ENCODE measurements at places on chromosomes 3 and 15.
A peak's percentile ranks its signal among the peaks of the same experiment; 100 is the strongest.

- no peak for DNase-seq
Measured at GRCh38 chr3:127161236-127161635, 31.7 kb upstream of the PRR23E start.

- no peak for DNase-seq
Measured at GRCh38 chr3:9406856-9407626, 9.6 kb downstream of the SETD5 start.

- peak; percentile 53 for DNase-seq
Measured at GRCh38 chr15:65056868-65057548, 10.8 kb downstream of the RASL12 start.

DNA sequence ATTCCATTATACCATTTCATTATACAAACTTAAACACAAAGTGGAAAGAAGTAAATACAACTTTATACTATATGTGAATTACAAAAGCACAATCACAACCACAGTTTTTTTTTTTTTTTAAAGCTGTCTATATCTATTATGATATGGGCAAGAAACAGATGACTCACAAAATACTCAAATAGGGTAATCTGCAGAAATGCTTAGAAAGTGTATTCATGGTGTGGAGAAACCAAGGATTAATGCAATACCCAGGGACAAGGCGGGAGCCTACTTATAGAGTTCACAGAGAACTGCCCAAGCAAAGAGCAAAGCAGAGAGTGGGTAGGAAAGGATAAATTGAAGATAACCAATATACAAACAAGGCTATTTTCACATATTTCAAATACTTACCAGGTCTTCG lies 332.0 kb downstream of the FHIT start:
- no peak for DNase-seq

- DNase-seq: no peak
Measured at GRCh38 chr3:15064299-15064834, 748 bp downstream of the MRPS25 start.

DNA sequence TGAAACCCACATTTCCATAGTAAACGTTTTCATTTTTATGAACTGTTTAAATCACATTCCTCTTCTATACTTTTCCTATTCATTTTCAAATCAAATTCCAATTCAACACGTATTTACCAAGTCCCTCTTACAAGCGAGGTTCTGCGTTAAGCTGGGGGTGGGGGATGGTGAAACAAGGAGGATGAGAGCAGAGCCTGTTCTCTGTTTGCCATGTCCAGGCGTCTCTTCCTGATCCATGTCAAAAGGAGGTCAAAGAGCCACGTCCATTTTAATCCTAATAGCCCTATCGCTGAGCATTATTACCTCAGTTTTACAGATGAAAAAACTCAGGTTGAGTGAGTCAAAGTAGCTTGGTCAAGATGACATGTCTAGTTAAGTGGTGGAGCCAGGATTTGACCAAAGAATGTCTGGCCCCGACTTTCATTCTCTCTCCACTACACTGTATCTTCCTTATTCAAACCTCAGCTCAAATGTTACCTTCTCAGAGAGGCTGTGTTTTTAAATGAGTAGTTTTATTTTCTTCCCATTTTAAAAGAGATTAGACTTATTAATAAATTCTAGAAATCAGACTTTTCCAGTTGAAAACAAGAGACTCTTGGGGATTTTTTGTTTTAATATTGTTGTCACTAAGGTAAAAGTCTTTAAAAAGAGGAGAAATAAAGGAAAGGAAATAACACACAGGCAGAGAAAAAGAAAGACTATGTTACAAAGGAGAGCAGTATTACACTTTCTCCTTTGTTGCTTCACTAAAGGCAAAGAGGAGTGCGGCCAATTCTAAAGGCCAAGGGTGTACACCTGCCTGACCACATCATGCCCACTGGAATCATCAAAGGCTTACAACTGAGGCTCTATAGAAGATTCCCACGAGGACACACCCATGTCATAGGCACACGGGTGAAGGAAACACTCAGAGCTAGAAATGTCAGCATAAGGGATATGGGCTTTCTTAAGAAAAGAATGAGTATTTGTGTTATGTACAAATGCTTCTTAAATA lies 42.4 kb downstream of the MYO5A start:
- no peak for DNase-seq

DNA sequence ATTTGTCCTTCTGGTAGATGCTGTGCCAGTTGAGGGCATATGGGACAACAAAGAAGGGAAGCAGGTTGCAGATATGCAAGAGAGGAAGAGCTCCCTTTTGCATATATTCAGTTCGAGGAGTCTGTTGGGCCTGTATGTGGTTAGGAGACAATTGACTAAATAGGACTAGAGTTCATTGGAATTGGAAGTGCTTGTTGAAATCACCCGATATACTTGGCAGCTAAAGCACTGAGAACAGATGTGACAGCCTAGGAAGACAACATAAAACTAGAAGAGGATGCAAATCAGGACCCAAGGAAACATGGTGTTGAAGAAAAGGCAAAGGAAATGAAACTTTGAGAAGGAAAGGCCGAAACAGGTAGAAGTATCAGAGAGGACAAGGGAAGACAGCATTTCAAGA lies 215.2 kb upstream of the P2RY1 start:
- no peak for DNase-seq

- DNase-seq: peak; percentile 94
Measured at GRCh38 chr15:65869126-65869953, at the start of gene RAB11A. Gene RAB11A, plus strand, starts transcription at chr15:65869491. Its CDS starts 95 bp downstream, at chr15:65869586.

DNA sequence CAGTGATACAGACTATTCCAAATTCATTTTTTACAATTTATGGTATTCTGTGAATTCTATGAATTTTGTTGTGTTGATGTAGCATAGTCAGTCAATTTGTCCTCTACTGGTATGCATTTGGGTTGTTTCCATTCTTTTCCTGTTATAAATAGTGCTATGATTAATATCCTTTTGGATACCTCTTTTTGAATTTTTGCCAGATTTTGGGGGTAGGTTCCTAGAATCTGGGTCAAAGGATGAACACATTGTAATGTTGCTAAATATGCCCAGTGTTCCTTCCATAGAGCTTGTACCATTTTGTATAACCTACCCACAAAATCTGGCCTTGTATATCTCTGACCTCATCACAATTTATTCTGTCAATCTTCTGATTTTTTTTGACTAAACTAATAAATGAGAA lies 44.4 kb upstream of the C3orf38 start:
- no peak for DNase-seq

DNA sequence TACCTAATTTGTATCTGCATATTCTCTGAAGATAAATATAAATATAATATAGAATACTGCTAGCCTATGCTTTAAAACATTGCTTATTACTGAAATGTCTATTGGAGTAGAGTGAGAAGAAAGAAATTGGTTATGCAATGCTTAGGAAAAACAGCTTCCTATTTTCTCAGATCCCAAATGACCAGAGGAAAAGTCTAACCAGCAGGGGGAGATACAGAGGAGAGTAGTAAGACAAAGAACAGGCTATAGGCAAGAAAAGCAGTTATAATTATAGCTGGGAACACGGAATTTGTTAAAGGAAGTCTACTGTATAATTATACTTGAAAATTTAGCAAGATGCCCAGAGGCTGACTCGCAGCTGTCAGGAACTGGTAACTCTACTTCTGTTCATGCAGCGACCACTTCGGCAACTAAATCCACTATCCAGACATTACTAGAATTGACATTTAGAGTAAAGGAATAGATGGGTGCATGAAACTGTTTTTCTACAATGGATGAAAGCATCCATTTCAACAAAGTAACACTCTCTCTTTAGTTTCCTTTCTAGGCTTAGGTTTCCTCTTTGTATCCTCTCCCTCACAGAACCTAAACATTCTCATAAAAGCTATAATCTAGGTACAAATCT lies 97.2 kb downstream of the TBC1D5 start:
- DNase-seq: peak; percentile 8

DNA sequence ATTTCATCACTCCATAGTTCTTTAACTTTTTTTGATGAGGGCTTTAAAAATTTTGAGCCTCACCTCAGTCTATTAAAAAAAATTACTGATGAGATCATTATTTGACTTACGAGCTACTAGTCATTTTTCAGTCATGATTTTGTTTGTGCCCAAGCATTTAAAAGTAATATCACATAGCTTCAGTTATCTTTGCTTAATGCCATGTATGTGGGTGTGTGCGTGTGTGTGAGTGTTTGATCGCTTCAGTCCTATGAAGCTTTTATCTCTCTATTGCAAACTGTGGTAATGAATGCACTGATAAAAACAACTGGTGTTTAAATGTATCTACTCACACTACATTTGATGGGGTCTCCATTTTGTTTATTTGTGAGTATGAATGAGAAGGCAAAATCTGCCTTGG lies 49.8 kb downstream of the RSRC1 start:
- DNase-seq: no peak

GRCh38 chr3:142977399-142977728 lies 13.9 kb upstream of the PAQR9 start:
- DNase-seq: no peak

- DNase-seq: peak; percentile 83
Measured at GRCh38 chr3:11059090-11059798, 66.7 kb downstream of the SLC6A1 start.

GRCh38 chr3:38644016-38644661 lies 5.3 kb downstream of the SCN5A start:
- no peak for DNase-seq

DNA sequence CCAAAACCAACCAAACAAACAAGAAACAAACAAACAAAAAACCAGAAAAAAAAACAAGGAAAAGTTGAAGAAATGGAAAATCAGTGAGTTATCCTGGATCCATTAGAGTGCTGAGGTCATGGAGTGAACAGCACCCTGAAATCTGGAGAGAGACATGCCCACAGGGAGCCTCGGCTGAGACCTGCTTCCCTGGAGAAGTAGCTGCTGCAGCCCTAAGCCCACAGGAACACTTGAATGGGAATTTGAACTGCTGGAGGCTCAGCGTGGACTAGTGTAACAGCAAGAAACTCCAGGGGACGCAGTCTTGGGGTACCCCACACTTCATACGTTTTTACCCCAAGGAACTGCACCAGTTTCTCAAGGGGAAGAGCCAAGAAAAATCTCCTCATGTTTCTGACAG lies 144.1 kb upstream of the UBE3A start:
- no peak for DNase-seq

Data from HTR-8/SVneo (cell line).